ENCODE measurements at places on chromosomes 16 and 17.

GRCh38 chr17:19284005-19284959 lies 47.1 kb downstream of the EPN2 start:
- no peak for DNase-seq

DNA sequence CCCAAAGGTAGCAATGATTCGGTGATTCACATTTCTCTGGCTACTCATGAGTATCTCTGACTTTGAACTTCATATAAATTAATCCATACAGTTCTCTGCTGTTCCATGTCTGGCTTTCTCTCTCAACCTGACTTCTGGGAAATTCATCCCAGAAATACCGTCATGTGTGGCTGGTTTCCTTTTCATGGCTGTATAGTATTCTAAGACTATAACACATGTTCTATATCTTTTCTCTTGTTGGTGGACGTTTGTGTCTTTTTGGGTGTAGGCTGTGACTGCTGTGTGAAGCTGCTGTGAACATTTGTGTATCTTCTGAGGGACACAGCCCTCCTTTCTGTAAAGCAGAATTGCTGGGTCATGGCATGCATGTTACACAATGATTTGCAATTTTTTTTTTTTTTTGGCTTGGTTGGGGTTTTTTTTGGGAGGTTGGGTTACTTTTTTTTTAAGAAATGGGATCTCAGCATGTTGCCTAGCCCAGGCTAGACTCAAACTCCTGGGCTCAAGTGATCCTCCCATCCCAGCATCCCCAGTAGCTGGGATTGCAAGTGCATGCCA lies 6.3 kb downstream of the TTYH2 start:
- DNase-seq, result no peak

DNA sequence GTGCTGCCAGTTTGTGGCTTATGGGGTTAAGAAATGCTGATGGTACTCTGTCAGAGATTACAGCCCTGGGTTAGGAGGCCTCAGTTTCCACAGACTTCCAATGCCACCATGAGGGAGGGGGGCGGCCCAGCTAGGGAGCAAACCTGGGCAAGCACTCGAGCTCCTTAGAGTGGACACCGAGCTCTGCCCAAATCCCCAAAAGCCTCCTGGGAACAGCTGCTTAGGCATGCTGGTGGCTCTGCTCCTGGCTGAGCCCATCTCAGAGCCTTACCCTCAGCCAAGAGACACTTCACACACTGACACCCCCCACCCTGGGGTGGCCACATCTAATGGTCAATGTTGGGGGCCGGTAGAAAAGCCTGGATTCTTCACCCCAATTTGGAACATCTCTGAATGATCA lies 66.1 kb downstream of the C16orf78 start:
- DNase-seq, result no peak

DNA sequence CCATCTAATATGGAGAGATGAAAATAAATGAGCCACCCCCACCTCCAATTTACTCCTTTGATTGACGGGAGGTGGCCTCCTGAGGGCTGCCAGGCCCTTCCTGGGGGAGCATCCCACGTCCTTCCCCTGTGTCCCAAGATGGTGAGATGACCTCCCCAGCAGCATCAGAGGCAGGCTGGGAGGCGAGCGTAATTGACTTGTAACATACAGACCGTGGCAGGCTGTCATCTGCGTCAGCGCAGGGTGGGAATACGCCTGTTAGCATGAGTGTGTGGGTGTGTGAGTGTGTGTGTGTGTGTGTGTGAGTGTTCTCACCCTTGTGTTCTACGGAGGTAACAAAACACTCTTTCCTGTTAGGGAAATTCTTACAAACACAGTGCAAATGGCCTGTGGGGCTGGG lies 156.9 kb upstream of the CIBAR2 start:
- DNase-seq, result peak; percentile 32

- DNase-seq, result no peak
Observed at GRCh38 chr16:12414281-12414680, 389.4 kb downstream of the CPPED1 start.

GRCh38 chr17:28318759-28319597 lies at the start of gene TMEM97:
TMEM97 (plus strand) TSS chr17:28319200; CDS start chr17:28319240, 40 bp downstream.
- peak; percentile 87 for DNase-seq

DNA sequence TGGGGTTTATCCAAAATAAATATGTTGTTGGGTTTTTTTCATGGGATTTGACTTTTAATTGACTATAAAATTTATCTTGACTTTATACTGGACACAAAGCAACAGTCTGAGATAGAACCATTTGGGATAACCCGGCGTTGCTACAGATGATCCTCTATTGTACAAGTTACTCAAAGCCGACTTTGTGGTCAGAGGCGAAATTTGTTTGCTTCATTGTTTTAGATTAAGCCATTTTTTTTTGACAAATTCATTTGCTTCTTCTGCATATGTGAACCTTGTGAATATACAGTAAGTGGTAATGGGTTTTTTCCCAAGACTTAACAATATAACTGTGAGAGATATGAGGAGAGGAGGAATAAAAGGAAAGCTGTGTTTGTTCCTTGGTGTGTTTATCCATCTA lies 11.8 kb downstream of the MYO1D start:
- DNase-seq, result no peak

- no peak for DNase-seq
Observed at GRCh38 chr16:71172481-71173207, 57.9 kb downstream of the HYDIN start.

GRCh38 chr17:76130473-76130872 lies 10.6 kb downstream of the FOXJ1 start:
- no peak for DNase-seq

DNA sequence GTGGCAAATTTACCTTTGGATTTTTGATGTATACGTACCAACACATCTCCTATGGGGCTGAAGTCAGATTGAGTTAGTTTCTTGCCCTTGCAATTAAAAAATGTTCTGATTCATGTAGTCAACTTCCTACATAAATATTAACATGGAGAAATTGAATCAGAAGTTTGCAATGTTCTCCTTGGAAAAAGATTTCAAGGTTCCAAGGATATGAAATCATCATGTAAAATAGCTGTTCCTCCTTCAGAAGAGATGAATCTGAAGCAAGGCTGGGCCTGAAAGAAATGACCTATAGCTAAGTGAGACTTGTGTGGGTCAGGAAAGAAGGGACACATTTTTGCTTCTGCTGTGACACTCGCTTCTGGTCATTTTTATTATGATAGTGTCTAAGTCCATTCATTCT lies 131.7 kb downstream of the RGS9 start:
- DNase-seq, result no peak

DNA sequence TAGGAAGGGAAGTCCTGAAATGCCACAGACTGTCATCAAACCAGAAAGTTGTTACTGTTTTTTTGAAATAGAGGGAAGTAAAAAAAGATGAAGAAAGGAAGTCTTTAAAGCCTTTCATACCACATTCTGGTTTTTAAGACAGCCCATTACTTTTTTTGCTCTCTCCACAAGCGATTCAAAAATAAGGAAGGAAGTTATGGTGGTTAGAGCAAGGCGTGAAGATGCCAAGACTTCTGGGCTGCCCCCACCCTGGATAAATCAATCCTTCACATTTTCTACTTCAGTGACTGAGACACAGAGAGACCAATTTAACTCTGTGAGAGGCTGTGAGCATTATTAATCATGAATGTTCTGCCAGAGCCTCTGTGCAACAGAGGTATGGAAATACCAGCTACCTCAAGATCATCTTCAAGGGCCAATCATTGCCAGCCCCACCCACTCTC lies 82.3 kb upstream of the BCAR1 start:
- DNase-seq, result no peak

- no peak for DNase-seq
Observed at GRCh38 chr17:79131274-79131635, 56.6 kb downstream of the ENGASE start.

- no peak for DNase-seq
Observed at GRCh38 chr17:40095944-40096791, 4.2 kb downstream of the NR1D1 start.

DNA sequence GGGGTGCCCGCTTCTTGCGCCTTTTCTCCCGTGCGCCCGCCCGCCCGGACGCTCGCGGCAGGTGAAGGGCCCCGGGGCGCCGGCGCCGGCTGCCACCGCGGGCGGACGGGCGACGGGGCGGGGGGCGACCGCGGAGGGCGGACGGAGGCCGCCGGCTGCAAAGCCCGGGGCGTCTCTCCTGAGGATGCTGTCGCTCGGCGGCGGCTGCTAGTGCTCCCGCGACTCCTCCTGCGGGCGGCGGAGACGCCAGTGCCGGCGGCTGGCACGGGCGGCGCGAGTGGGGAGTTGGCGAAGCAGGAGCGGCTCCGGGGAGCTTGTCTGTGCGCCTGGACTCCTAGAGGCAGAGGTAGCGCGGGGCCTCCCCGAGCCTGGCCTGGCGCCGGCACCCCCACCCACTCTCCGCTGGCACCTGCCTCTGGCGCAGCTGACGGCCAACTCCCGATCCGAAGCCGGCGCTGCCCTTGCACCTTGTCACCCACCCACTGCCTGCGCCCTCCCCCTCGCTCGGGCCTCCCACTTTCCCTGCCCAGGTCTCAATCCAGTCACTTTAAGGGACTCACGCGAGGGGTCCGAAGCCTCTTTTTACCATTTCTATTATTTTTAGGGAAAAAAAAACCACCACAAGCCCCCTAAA lies at the start of gene FAM20A:
TSS of gene FAM20A (minus strand) at position 437 of the 634 bp plus-strand sequence. CDS start 701 bp downstream, outside the sequence.
- no peak for DNase-seq

GRCh38 chr17:81711814-81712467 lies at the start of gene SLC25A10:
SLC25A10 (plus strand) TSS chr17:81712284; CDS start chr17:81712427, 143 bp downstream.
- peak; percentile 65 for DNase-seq

DNA sequence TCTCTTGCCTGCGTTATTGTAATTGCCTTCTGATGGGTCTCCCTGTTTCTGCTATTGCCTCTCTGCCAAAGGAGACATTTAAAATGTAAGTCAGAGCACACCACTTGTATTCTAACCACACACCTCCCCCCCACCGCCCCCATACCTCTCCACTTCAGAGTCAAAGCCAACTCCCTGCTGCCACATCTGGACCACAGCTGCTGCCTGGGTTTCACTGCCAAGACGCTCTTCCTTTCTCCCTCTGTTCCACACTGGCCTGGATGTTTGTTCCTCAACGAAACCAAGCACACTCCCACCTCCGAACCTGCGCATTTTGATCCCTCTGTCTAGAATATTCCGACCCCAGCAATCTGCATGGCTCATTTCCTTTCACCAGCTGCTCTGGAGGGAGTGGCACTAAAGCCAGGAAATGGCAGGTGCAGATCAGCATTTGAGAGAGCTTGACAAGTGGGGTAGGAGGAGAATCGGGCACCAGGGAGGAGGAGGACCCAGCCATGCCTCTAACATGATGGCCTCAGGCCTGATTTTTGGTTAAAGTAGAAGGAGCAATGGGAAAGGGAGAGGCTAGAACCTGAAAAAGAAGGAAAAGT lies 92.4 kb upstream of the HS3ST2 start:
- no peak for DNase-seq

DNA sequence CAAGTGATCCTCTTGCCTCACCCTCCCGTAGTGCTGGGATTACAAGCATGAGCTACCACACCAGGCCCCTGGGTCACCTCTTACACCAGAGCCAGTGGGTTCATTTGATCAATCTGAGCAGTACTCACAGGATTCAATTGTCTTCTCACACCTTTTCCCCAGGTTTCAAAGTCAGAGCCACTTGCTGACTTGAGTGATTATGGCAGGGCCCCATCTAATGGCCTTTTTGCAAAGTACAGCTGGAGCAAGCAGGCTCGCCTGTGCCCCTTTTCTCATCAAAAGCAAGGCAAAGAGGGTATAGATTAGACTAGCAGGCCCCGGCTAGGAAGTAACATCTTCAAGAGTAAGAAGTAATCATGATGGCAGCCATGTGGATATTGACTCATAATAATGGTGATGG lies 114.8 kb upstream of the NOL11 start:
- peak; percentile 37 for DNase-seq

DNA sequence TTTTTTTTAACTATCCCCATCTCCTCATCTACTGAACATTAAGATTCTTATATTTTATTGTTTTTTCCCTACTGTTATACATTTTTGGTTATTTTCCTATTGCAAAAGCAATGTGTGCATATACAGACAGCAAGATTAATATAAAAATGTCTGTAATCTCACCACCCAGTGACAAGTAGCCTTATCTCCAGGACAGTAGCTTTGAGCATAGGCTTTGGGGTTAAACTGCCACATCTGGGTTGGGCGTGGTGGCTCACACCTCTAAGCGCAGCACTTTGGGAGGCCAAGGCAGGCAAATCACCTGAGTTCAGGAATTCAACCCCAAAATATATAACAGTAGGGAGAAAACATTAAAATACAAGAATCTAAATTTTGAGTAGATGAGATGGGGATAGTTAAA lies 27.4 kb upstream of the SSTR2 start:
- no peak for DNase-seq

DNA sequence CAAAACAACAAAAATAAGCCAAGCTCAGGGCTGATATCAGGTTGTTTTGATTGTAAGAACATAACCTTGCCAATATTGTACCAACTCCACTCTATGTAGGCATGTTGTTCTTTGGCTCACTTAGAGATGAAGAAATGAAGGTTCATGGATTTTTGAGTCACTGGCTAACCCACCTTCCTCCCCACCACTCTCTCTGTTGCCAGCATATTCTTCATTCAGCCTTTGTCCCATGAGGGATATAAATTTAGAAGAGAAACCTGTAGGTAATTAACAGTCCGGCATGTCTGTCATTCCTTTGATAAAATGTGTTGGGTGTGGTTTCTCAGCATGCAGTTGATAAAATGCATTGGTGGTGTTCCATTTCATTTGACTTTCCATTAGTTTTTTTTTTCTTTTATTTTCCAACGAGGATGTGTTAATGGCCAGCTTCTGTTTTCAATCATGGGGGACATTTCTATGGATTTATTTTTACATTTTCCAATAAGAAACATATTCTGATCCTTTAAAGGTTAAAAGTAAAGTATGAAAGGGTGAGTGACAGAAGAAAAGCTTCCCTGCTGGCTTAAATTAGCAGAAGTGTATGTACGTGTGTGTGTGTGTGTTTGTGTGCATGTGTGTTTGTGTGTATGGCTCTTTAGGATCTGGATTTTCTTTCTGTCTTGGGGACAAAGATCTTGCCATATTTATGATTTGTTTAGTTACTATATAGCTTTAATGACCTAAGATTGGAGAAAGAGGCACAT lies 166.2 kb upstream of the KCNJ16 start:
- DNase-seq, result no peak

DNA sequence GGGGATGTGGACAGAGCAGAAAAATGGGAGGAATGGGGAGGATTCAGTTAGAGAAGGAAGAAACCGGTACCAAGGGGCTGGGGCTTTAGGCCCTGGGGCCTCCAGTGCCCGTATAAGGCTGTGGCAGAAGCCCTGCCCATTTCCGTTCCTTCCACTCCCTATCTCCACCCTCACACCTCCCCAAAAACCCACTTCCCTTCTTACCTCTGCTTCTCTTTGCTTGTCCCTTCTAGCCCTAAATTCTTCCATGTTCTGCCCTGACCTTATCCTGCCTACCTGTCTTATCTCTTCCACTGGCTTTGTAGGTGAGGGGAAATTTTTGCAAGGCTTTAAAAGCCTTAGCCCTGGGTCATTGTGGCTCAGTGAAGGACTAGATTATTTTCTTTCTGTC lies 4.1 kb downstream of the RNF167 start:
- no peak for DNase-seq

GRCh38 chr17:49822829-49823228 lies 25.0 kb downstream of the TAC4 start:
- DNase-seq, result no peak

GRCh38 chr16:57818377-57819064 lies 16.2 kb upstream of the KIFC3 start:
- DNase-seq, result no peak

Data from NCI-H2227 treated with DMSO at 0.1 percent for 48 hours (cell line).